ENCODE measurements at places on chromosomes 12 and 14.

- DNase-seq = no peak
These were observed 55.1 kb downstream of the SSH1 start for GRCh38 chr12:108802101-108802961.

DNA sequence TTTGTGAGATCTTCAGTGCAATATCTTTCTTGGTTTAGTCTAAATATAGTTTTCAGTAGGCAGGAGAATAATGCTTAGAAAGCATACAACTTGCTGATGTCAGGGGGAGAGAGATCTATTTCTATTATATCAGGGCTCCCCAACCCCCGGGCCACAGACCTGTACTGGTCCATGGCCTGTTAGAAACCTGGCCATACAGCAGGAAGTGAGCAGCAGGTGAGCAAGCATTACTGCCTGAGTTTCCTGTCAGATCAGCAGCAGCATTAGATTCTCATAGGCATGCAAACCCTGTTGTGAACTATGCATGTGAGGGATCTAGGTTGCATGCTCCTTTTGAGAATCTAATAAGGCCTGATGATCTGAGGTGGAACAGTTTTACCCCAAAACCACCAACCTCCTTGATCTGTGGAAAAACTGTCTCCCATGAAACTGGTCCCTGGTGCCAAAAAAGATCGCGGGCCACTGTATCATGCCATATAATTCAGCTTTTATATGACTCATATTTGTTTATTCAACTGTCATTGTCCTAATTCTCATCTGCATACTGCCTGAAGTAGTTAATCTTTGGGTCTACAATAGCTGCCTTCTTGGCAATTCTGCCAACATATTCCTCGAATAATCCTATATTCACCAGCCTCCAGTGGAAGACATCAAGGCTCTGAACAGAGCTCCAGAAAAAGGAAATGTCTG is 163.6 kb upstream of the DYRK2 start:
- DNase-seq = no peak

DNA sequence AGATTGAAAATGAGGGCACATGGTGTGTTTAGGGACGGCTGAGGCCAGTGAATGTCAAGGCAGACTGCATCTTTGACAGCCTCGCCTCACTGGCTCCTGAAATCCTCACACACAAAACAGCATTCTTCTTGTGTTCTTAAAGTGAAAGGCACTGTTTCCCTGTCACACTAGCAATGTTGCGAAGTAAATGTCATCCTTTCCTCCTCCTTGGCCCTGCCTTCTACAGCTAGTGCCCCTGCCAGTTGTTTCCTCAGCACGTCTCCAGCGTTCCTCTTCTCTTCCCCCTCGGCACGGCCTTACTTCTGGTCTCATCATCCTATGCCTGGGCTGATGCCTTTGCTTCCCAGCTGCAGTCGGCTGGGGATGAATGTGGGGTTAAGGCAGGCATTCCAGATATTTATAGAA is 129.4 kb upstream of the DNM1L start:
- no peak for DNase-seq

- DNase-seq = no peak
These were observed 335.6 kb downstream of the SYT1 start for GRCh38 chr12:79200176-79200575.

DNA sequence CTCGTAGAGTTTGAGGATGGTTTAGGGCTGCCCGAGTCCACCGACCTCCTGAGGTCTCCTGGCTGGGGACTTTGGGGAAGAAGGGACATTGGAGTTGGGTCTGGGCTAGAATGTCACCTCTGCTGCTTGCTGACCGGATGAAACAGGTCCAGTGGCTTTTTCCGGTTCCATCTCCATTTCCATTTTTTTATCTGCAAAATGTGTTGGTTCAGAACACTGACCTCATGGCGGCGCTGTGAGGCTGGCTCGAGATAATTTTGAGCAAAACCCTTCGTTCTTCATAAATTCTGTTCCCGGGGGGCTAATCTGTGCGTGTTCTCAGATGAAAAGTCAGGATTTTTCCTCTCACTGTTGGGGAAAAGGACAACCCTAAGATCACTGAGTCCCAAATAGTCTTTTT is 11.7 kb upstream of the MYL2 start:
- DNase-seq = no peak

GRCh38 chr12:80643961-80644360 is 63.5 kb upstream of the MYF6 start:
- DNase-seq = no peak

GRCh38 chr12:106873983-106874382 is 81.7 kb upstream of the TMEM263 start:
- DNase-seq = no peak

DNA sequence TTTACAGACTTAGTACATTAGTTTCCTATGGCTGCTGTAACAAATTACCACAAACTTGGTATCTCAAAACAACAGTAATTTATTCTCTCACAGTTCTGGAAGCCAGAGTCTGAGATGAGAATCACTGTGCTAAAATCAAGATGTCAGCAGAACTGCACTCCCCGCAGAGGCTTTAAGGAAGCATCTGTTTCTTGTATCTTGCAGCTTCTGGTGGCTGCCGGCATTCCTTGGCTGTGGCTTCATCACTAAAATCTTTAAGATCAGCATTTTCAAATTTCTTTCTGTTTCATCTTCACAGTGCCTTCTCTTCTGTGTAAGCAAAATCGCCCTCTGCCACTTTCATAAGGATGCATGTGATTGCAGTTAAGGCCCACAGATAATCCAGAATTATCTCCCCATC is 9.4 kb downstream of the STON2 start:
- DNase-seq = no peak

- no peak for DNase-seq
These were observed 5.2 kb upstream of the ATG14 start for GRCh38 chr14:55416866-55417265.

DNA sequence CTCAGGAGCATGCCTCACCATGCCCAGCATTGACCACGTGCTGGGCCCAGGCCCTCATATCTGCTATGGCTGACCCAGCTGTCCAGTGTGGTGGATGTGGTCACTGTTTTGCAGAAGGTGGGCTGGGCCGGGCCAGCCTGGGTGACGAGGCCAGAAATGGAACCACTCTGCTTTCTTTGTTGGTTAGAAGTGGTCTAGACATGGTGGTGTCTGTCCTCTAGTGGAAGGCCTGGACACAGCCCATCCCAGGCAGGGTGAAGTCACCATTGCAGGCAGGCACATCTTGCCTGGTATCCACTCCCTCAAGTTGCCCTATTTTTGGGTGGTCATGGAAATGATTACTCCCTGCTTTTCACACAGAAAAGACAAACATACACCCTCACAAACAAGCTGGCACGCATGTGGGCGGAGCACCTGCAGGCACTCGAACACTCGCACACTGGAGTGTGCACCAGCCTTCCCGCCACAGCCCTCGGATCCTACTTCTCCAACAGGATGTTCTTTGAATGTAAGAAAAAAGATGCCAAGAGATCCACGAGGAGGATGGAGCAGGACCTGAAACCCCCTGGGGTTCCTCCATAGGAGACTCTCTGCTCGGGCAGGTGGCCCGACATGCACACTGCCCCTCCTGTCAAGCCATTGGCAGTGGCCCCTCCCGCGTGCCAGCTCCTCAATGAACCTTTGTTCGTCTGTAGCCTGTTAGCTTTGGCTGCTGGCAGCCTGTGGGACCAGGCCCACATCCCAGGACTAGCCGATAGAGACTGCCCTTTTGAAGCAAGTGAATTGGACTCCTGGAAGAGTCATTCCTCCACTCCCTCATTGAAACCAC is 38.4 kb downstream of the MLXIP start:
- DNase-seq = no peak

GRCh38 chr14:32986791-32987540 is 48.3 kb downstream of the NPAS3 start:
- no peak for DNase-seq

DNA sequence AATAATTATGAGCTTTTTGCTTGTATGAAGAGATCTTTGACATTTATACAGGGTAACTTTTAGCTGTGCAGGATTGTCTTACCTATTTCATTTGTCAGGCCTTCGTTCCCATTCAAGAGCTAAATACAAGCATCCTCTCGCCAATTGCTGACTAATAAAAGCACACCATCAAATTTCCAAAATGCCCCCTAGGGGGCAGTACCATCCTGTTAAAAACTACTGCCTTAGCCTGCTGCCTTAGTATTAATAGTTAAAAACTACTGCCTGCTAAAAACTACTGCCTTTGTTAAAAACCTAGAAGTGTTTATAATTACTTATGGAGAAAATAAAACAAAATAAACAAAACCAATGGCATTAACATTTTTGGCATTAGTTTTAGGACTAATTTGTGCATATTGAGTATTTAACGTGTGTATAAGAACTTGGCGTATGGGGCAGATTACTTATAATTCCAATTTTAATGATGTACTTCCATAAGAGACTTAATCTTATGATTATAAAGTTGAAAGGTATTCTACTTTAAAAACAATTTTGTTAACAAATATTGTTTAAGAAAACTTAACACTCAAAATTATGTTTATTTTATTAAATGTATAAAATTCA is 3.0 kb upstream of the IFI27L2 start:
- DNase-seq = peak; percentile 81

GRCh38 chr12:8508910-8509841 is 4.1 kb upstream of the CLEC4D start:
- DNase-seq = no peak
